ENCODE measurements at places on chromosomes 12 and 14. TPM values are rescaled to one million over a fixed set of nuclear protein-coding genes. Genes with fewer than 3 reads are reported as not detected.
A peak's percentile ranks its signal among the peaks of the same experiment; 100 is the strongest.

DNA sequence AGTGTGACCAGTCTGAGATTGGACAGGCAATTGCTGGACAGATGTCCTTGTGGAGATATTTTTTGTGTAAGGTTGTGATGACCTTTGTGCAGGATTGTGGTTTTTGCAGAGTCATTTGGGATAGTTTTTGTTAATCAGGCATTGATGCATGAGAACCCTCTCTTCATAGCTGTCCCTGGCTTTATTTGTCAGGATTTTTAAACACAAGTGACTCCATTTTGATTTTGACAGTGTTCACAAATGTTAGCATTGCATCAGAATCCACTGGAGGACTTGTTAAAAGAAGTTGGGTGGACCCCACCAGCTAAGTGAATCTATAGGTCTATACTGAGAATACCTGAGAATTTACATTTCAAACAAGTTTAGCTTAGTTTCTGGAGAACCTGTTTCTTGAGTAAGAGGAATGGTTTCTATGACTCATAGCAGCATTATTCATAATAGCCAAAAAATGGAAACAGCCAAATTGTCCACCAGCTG, 11.8 kb downstream of the FNTB start:
- DNase-seq: peak; percentile 71

GRCh38 chr12:26268841-26269561, 73.6 kb downstream of the SSPN start:
- peak; percentile 59 for DNase-seq

DNA sequence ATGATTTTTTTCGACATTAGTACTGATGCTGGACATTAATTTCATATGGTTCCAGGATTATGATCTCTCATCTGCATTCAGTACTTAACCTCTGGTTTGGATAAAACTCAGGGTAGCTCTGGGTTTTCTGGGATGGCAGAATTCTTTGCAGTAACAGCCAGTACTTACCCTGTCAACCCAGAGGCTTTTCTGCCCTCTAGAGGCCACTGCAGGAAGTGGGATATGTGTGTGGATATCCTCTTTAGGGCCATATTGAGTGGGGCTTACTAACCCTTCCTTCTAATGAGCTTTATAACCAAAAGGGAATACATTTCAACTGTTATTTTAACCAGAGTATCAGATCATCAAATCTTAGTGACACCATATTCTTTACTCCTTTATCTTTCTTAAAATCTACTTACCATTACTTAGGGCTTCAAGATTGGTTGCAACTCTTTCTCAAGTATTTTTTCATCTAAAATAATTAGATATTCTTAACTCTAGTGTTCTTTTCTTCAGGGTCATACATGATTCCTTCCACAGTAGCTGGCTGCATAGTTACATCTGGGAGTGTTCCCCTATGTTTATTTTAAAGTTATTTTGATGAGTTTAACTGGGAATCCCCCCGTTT, 488.0 kb upstream of the STXBP6 start:
- peak; percentile 3 for DNase-seq

DNA sequence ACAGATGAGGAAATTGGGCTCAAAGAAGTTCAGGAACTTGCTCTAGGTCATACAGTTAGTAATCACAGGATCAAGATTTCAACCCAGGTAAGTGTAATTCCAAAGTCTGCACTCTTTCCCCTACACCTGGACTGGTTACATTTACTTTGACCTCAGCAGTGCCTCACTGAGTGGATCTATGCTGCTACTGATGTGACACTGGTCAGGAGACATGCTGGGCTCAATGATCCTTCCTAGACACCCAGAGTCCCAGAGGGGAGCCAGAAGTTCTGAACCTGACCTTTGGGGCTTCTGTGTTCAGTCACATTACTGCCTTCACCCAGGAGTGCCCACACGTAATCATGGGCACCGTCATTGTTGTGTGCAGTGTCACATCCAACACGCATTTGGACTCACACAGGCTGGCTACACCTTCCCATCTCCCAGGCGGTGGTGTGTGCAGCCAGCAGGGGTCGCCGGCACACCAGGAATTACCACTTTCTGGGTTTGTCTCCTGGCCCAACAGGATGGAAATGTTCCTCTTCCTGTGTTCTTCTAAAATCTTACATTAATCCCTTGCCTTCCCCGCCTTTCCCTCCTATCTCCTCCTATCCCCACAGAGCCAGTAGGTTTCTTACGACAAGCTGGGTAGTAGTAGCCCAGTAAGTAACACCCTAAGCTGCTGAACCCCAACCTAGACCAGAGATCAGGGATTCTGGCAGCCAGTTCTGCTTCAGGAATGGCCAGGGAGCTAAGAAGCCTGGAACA, 25.6 kb downstream of the CALCOCO1 start:
- DNase-seq: peak; percentile 84

DNA sequence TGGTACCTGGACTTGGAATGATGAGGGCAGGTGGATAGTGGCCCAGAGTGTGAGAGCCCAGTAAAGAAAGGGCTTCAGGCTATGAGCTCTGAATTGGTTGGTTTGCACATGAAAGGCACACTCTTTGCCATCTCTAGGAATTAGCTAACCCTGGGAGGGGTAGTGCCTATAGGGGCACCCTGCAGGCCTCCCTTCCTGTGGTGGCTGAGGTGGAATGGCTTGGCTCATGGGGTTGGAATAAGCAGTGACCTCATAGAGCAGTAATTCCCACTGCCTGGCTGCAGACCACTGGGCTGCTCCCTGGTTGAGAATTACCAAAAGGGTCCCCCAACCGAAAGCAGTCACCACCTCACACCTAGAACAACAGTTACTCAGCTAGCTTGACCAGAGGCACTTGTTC, 42.7 kb downstream of the ASCL4 start:
- no peak for DNase-seq

TPCN1 gene
- 17.6 TPM for polyA plus RNA-seq

CFAP54 gene
- polyA plus RNA-seq: 1.2 TPM

OR4M1 gene
- not detected for polyA plus RNA-seq

Data from GM23248 (cell line).